ENCODE measurements at places on chromosomes 4 and X.

DNA sequence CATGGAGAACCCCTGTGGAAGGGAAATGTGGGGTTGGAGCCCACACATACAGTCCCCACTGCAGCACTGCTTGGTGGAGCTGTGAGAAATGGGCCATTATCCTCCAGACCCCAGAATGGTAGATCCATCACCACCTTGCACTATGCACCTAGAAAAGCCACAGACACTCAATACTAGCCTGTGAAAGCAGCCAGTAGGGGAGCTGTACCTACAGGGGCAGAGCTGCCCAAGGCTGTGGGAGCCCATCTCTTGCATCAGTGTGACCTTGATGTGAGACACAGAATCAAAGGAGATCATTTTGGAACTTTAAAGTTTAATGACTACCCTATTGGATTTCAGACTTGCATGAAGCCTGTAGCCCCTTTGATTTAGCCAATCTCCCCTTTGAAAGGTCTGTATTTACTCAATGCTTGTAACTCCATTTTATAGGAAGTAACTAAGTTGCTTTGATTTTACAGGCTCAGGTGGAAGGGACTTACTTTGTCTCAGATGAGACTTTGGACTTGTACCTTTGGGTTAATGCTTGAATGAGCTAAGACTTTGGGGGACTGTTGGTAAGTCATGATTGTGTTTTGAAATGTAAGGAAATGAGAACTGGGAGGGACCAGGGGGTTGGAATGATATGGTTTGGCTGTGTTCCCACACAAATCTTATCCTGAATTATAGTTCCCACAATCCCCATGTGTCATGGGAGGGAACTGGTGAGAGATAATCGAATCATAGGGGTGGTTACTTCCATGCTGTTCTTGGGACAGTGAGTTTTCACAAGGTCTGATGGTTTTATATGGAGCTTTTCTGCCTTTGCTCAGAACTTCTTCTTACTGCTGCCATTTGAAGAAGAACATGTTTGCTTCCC is 352.6 kb downstream of the INPP4B start:
- DNase-seq, result no peak

- no peak for DNase-seq
Observed at GRCh38 chr4:106582103-106582502, 213.5 kb upstream of the GIMD1 start.

DNA sequence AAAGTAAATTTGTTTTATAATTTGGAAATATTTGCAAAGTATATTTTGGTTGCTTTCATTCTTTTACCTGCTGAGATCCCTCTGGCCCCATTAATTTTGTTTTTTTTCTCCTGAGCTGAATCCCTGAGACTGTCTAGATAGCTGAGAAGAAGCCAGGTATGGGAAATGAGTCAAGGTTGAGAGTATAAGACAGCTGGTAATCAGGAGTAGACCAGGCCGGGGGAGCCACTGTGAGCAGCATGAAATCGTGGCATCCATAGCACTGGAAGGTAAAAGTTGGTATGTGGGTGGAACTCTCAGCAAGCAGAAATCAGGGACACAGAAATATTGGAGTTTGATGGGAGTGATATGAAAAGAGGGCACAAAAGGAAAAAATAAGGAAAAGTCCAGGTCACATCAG is 164.5 kb downstream of the FHIP1A start:
- no peak for DNase-seq

GRCh38 chrX:70464051-70464450 is 19.4 kb downstream of the DLG3 start:
- DNase-seq, result no peak

GRCh38 chr4:31083456-31083855 is 363.3 kb downstream of the PCDH7 start:
- no peak for DNase-seq

DNA sequence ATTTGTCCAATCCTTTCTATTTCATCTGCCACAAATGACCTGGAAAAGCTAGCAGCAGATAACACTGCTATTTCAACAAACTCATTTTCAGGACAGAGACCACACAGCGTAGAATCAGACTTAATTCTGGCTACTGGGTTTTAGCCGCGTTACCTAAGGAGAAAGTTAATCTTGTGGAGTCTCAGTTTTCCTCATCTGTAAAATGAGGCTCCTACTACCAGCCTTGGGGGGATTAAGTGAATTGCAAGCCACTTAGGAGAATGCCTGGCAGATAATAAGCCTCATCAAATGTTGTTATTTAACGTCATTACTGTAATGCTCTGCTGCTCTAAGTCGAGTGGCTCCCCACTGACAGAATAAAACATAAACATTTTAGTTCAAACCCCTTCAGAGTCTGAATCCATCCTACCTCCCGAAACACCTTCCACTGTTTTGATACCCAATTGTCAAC is 1.4 kb downstream of the CCNI start:
- no peak for DNase-seq

DNA sequence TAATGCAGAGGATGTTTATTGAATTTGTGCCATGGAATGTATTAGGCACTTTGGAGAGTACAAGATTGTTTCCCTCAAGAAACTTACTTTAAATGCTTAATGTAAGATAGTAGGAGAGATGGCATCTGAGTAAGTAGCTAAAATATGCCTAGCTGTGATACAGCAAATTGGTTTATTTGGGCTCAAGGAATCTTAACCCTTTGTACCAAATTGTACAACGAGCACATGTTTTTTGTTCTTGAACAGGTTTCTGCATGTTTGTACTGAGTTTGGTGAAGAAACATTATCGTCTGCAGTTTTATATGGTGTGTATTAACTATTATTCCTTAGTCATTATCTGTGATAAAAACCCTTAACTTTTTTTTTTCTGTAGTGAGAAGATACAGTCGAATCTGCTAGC is 48.6 kb downstream of the CDS1 start:
- no peak for DNase-seq

- DNase-seq, result no peak
Observed at GRCh38 chr4:8274765-8275547, 5.4 kb downstream of the HTRA3 start.

GRCh38 chrX:74520896-74521295 is 93.5 kb downstream of the RLIM start:
- no peak for DNase-seq

DNA sequence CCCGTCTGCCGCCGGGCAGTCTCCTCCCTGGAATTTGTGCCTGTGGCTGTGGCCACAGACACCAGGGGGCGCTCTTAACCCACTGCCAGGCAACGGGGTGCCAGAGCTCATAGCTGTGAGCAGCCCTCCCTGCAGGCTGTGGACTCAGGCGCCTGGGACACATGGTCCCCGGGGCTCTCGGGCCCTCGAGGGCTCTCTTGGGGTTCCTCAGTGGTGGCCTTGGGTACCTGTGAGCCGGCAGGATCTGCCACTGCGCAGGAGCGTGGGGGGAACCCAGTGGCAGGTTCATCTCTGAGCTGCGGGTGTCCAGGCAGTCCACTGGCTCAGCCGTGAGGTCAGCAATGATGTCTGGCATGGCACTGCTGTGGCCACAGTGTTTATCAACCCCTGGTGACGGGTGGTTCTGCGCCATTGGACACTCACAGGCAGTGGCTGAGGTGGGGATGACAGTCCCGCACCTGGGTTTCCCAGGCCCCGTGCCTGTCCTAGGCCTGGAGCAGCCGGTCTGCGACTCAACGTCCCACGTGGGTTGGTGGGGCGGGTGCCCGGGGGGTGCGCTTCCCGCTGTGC is 37.2 kb downstream of the PCGF3 start:
- peak; percentile 71 for DNase-seq

DNA sequence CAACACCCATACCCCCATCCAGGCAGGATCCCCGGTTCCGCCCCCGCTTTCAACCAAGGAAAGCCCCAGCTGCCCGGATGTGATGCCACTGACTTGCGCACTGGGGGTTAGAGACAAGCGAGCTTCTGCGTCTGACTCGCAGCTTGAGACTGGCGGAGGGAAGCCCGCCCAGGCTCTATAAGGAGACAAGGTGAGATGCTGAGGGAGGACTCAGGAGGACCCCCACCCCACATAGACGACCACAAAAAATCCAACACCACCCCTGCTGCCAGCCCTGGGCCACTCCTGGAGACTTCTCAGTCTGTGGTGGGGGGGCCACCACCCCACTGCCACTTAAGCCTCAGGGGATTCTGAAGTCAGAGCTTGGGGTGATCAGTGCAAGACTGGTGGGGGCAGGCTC is at the start of gene MAGEA4:
Gene MAGEA4 (plus strand): TSS at position 110 of the 400 bp plus-strand sequence. CDS start 10,776 bp downstream, outside the sequence.
- DNase-seq, result no peak
